Smooth muscle cell of bladder (primary cell): ENCODE measurements at places on chromosomes 4 and X. TPM values are rescaled to one million over a fixed set of nuclear protein-coding genes. Genes with fewer than 3 reads are reported as not detected.

SPINK2 gene
- not detected in 2 replicates for total RNA-seq

KLHL13 gene
- total RNA-seq, result 39.1 and 55.6 TPM in 2 replicates

AMOT gene
- 1.1 and 2.5 TPM in 2 replicates for total RNA-seq

TLR1 gene
- total RNA-seq, result 0.85 and 0.92 TPM in 2 replicates
